SJSA1 (cell line): ENCODE measurements at places on chromosomes 11 and 22.

- H3K27me3 ChIP-seq, result no peaks in the 10 kb centered on the region
- no peaks in the 10 kb centered on the region for H3K36me3 ChIP-seq
- DNase-seq, result no peak
- no peaks in the 10 kb centered on the region for H3K4me1 ChIP-seq
- H3K27ac ChIP-seq, result no peak overlapping the region
Measured at GRCh38 chr22:25002241-25002985, 49.9 kb downstream of the KIAA1671 start.

DNA sequence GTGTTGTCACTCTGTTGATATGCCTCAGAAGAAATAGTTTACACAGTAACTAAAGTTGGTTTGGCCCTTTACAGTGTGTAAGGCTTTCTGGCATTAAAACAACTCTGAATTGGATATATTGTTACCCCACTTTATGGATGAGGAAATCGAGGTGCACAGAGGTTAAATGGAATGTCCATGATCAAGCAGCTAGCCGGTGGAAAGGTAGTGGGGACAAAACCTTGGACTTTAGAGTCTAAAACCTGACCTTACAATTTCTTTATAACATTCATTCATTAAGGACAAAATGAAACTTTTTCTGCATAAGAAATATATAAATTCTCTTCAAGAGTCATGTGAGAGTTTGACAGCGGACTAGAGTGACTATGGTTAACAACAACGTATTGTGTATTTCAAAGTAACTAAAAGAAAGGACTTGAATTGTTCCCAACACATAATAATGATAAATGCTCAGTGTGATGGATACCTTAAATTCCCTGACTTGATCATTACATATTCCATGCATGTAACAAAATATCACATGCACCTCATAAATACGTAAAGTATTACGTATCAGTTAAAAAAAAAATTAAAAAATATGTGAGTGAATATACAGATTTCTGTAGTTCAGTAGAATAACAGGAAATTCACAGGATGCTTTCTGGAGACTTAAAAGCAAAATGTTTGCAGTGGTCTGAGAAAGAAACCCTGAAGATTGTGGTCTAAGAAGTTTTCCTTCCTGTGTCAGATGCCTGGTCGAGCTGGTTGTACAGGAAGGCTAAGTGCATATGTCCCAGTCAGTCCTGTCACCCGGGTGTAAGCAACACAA lies 51.0 kb downstream of the TEAD1 start:
- peaks cover 68% of the 10 kb centered on the region for H3K4me1 ChIP-seq
- no peak for DNase-seq
- H3K27ac ChIP-seq, result peak overlapping the region; percentile 63
- H3K4me3 ChIP-seq, result no peak overlapping the region

- no peak overlapping the region for H3K4me3 ChIP-seq
- no peaks in the 10 kb centered on the region for H3K27me3 ChIP-seq
- no peak for DNase-seq
- no peaks in the 10 kb centered on the region for H3K36me3 ChIP-seq
Measured at GRCh38 chr11:118338637-118339061, 3.9 kb downstream of the CD3D start.

- peaks cover 26% of the 10 kb centered on the region for H3K27me3 ChIP-seq
- no peak overlapping the region for H3K27ac ChIP-seq
- peaks cover 8% of the 10 kb centered on the region for H3K36me3 ChIP-seq
- no peak overlapping the region for H3K4me3 ChIP-seq
Measured at GRCh38 chr11:66739983-66740382, 11.0 kb upstream of the SPTBN2 start.

- no peak overlapping the region for H3K27ac ChIP-seq
- H3K4me1 ChIP-seq, result peaks cover 20% of the 10 kb centered on the region
- DNase-seq, result no peak
- peaks cover 71% of the 10 kb centered on the region for H3K36me3 ChIP-seq
Measured at GRCh38 chr11:70206982-70207376, 3.9 kb downstream of the FADD start.
